ENCODE measurements at places on chromosomes 13 and 19.

- H3K36me3 ChIP-seq: peaks cover 71% of the 10 kb centered on the region
- no peak overlapping the region for H3K4me3 ChIP-seq
- no peaks in the 10 kb centered on the region for H3K27me3 ChIP-seq
- DNase-seq: no peak
- peak overlapping the region; percentile 76 for H3K27ac ChIP-seq
- peaks cover 16% of the 10 kb centered on the region for H3K4me1 ChIP-seq
These were observed 11.5 kb downstream of the CFD start for GRCh38 chr19:870963-871401.

DNA sequence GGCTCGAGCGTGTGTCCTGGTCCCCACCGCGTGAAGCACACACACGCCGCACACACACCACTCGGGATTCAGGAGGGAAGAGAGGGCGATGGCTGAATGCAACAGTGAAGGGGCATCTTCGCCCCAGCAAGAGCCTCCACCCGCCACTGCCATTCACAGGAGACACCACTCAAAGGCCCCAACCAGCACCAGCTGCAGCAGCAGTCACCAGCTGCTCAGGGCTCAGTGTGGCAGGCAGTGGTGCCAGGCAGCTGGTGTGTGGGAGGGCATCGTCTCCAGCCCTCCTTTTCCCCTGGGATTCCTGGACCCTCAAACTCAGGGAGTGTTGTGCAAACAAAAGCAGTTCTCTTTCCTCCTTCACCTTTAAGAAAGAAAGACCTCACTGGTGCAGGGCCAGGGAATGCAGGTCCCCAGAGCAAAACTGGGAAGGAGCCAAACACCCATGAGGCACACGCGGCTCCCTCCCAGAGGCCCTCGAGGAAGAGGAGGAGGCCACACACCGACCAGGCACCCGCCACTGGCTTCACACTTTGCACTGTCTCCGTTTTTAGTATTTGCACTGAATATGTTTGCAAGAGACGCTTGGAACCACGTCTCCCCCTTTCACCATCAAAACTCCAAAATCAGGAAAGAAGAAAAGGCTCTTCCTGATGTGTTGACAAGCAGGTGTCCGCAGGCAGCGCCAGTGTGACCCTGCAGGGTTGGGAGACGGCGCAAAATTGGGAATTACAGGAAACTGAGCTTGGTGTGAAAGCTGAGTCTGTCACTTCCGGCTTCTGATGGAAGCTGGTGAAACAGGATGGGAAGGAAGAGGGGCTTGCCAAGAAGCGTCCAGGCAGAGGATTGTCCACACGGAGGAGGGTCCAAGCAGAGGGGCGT lies 26.4 kb upstream of the F7 start:
- H3K36me3 ChIP-seq: peaks cover 93% of the 10 kb centered on the region
- no peak overlapping the region for H3K4me3 ChIP-seq
- DNase-seq: no peak
- H3K27ac ChIP-seq: no peak overlapping the region
- no peaks in the 10 kb centered on the region for H3K27me3 ChIP-seq

GRCh38 chr19:7799640-7800355 lies 30.2 kb upstream of the EVI5L start:
- no peaks in the 10 kb centered on the region for H3K36me3 ChIP-seq
- DNase-seq: no peak
- H3K4me1 ChIP-seq: no peaks in the 10 kb centered on the region
- peak overlapping the region; percentile 26 for H3K4me3 ChIP-seq
- H3K27me3 ChIP-seq: peaks cover 8% of the 10 kb centered on the region

DNA sequence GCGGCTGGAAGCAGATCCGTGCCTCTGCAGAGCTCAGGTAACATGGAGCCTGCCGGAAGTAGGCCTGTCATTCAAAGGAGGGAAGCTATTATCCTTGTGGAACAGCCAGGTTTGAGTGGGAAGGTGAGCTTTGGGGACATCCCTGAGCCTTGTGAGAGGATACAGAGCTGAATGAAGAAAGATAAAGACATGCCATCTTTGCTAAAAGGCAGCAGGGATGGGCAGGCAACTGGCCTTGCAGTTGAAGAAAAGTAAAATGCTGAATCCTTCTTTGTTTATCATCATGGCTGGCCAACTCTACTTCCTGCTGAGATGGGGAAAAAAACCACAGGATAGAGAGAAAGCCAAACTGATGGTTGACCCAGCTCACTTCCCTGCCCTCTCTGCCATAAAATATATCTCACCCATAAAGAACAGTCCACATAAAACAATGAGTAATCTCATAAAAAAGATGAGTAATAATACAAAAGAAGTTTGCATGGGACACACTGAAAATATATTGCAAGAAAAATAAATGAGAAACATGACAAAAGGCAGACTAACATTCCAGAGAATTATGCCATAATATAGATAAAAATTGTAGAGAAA lies 226.3 kb downstream of the DLEU7 start:
- H3K27me3 ChIP-seq: no peaks in the 10 kb centered on the region
- H3K36me3 ChIP-seq: no peaks in the 10 kb centered on the region
- no peak overlapping the region for H3K27ac ChIP-seq
- no peak for DNase-seq
- H3K4me3 ChIP-seq: no peak overlapping the region

DNA sequence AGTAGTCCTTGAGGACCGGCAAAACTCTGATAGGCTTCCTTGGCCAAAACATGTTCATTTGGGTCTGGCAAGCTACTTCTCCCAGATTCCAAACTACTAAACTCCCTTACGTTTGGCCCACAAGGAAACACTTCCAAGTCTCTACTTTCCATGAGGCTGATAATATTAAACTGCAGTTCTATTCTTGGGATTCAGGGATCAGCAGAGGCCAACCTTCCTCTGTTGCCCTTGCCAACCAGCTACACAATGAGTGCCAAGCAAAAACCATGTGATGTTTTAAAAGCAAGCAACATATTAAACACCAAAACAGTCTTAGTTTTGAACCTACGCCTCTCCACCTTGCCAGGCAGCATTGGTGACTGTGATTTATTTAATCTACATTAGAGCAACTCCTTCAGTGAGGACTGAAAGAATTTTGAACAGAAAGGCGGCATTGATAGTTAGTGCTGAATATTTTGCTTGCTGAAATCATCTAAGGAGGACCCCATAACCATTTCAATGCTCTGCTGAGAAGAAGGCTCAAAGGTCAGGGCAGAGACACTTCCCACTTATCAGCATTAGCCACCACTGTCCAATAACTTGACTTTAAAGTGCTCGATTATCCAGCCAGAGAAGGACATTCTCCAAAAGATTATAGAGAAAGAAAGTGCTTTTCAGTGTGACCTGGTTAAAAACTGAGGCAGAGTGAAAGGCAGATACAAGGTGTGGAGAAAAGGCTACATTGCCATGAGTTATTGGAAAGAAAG lies 287.1 kb downstream of the TBC1D4 start:
- H3K4me3 ChIP-seq: no peak overlapping the region
- H3K4me1 ChIP-seq: peaks cover 27% of the 10 kb centered on the region
- H3K27me3 ChIP-seq: no peaks in the 10 kb centered on the region
- no peak for DNase-seq
- H3K27ac ChIP-seq: peak overlapping the region; percentile 25

- H3K27me3 ChIP-seq: no peaks in the 10 kb centered on the region
- H3K27ac ChIP-seq: no peak overlapping the region
- no peak overlapping the region for H3K4me3 ChIP-seq
- H3K4me1 ChIP-seq: peaks cover 30% of the 10 kb centered on the region
These were observed 101.2 kb downstream of the TNFRSF19 start for GRCh38 chr13:23671377-23671776.

GRCh38 chr19:42552086-42553065 lies 24.1 kb upstream of the CEACAM1 start:
- H3K27ac ChIP-seq: no peak overlapping the region
- H3K27me3 ChIP-seq: no peaks in the 10 kb centered on the region
- DNase-seq: no peak
- H3K36me3 ChIP-seq: no peaks in the 10 kb centered on the region
- no peak overlapping the region for H3K4me3 ChIP-seq

GRCh38 chr13:94362411-94362909 lies 117.0 kb downstream of the DCT start:
- H3K4me1 ChIP-seq: no peaks in the 10 kb centered on the region
- peak; percentile 89 for DNase-seq
- no peaks in the 10 kb centered on the region for H3K27me3 ChIP-seq

- no peaks in the 10 kb centered on the region for H3K4me1 ChIP-seq
- no peaks in the 10 kb centered on the region for H3K27me3 ChIP-seq
- H3K27ac ChIP-seq: no peak overlapping the region
- DNase-seq: no peak
These were observed 370.7 kb downstream of the HS6ST3 start for GRCh38 chr13:96460609-96461008.

GRCh38 chr13:81223778-81224177 lies 882.9 kb upstream of the SPRY2 start:
- no peaks in the 10 kb centered on the region for H3K36me3 ChIP-seq
- no peaks in the 10 kb centered on the region for H3K4me1 ChIP-seq
- no peaks in the 10 kb centered on the region for H3K27me3 ChIP-seq
- no peak overlapping the region for H3K27ac ChIP-seq

GRCh38 chr19:38665950-38666662 lies 18.7 kb downstream of the ACTN4 start:
- H3K4me1 ChIP-seq: peaks cover 100% of the 10 kb centered on the region
- peak overlapping the region; percentile 92 for H3K27ac ChIP-seq
- no peak for DNase-seq
- no peaks in the 10 kb centered on the region for H3K36me3 ChIP-seq
- H3K27me3 ChIP-seq: no peaks in the 10 kb centered on the region

GRCh38 chr13:113207460-113207859 lies 1.0 kb downstream of the PCID2 start:
- peak overlapping the region; percentile 100 for H3K27ac ChIP-seq
- peaks cover 43% of the 10 kb centered on the region for H3K4me1 ChIP-seq
- DNase-seq: no peak

DNA sequence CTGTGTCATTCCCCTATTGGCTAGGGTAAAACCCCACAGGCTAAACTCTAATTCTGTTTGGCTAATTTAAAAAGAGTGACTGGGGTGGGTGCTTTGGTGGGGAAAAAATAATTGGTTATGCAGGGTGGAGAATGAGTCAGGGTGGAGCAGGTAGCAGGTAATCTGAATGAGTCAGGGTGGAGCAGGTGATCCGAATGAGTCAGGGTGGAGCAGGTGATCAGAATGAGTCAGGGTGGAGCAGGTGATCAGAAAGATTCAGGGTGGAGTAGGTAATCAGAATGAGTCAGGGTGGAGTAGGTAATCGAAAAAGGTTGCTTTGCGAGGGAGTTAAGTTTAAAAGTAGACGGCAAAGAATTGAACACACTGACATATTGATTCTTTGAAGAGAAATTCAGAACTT lies 1218.8 kb upstream of the ATXN8OS start:
- no peaks in the 10 kb centered on the region for H3K36me3 ChIP-seq
- DNase-seq: no peak
- H3K27me3 ChIP-seq: no peaks in the 10 kb centered on the region
- H3K4me3 ChIP-seq: no peak overlapping the region
- H3K4me1 ChIP-seq: no peaks in the 10 kb centered on the region

GRCh38 chr19:976476-976875 lies 7.7 kb upstream of the WDR18 start:
- peaks cover 16% of the 10 kb centered on the region for H3K27me3 ChIP-seq
- peaks cover 14% of the 10 kb centered on the region for H3K36me3 ChIP-seq
- no peak overlapping the region for H3K4me3 ChIP-seq
- H3K27ac ChIP-seq: no peak overlapping the region
- no peak for DNase-seq

- H3K27ac ChIP-seq: peak overlapping the region; percentile 53
- peaks cover 77% of the 10 kb centered on the region for H3K36me3 ChIP-seq
- H3K27me3 ChIP-seq: no peaks in the 10 kb centered on the region
- peaks cover 80% of the 10 kb centered on the region for H3K4me1 ChIP-seq
- peak overlapping the region; percentile 32 for H3K4me3 ChIP-seq
These were observed 14.3 kb downstream of the ZBTB7A start for GRCh38 chr19:4052114-4052992.

GRCh38 chr19:23777216-23777615 lies 18.5 kb upstream of the ZNF681 start:
- no peaks in the 10 kb centered on the region for H3K27me3 ChIP-seq
- no peak overlapping the region for H3K4me3 ChIP-seq
- no peak overlapping the region for H3K27ac ChIP-seq
- DNase-seq: peak; percentile 10
- no peaks in the 10 kb centered on the region for H3K36me3 ChIP-seq

- H3K36me3 ChIP-seq: no peaks in the 10 kb centered on the region
- no peak for DNase-seq
- peaks cover 6% of the 10 kb centered on the region for H3K4me1 ChIP-seq
- H3K27me3 ChIP-seq: peaks cover 32% of the 10 kb centered on the region
- peak overlapping the region; percentile 48 for H3K4me3 ChIP-seq
These were observed 75.9 kb downstream of the ZIC5 start for GRCh38 chr13:99895444-99896368.

DNA sequence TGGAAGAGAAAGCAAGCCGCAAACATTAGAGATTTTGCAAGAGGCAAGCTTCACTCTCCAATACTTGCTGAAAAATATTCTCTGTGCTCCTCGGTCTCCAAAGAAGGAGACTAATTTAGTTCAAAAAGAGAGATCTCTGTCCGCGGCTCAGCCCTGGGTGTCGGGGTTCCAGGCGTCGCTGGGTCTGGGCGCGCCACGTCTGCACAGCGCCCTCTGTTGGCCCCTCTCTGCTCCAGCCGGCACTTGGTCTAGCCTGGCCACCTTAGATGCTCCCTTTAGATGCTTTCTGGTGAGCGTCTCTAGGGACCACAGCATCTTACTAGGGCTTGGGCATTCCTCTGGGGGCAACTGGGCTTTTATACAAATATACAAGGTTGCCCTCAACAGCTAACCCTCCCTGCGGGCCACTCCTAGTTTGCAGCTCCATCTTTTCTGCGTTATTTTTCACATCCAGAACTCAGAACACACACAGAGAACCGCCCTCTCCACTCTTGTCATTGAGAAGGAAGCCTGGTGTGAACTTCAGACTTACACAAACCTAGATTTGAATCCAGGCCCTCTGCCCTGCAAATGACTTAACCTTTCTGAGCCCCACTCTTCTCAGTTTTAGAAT lies 78.3 kb downstream of the CYSLTR2 start:
- H3K27ac ChIP-seq: no peak overlapping the region
- no peaks in the 10 kb centered on the region for H3K27me3 ChIP-seq
- H3K4me1 ChIP-seq: no peaks in the 10 kb centered on the region
- no peak overlapping the region for H3K4me3 ChIP-seq

GRCh38 chr13:31629085-31629780 lies 110.1 kb upstream of the RXFP2 start:
- H3K27ac ChIP-seq: no peak overlapping the region
- no peaks in the 10 kb centered on the region for H3K36me3 ChIP-seq
- no peak overlapping the region for H3K4me3 ChIP-seq
- no peaks in the 10 kb centered on the region for H3K4me1 ChIP-seq

- peaks cover 14% of the 10 kb centered on the region for H3K36me3 ChIP-seq
- no peaks in the 10 kb centered on the region for H3K4me1 ChIP-seq
- no peak overlapping the region for H3K4me3 ChIP-seq
- no peaks in the 10 kb centered on the region for H3K27me3 ChIP-seq
These were observed 50.9 kb downstream of the AKAP11 start for GRCh38 chr13:42322806-42323205.

- H3K4me3 ChIP-seq: no peak overlapping the region
- H3K27me3 ChIP-seq: no peaks in the 10 kb centered on the region
- H3K36me3 ChIP-seq: no peaks in the 10 kb centered on the region
- peaks cover 40% of the 10 kb centered on the region for H3K4me1 ChIP-seq
These were observed 31.6 kb upstream of the C1QTNF9 start for GRCh38 chr13:24277761-24278160.

- peaks cover 81% of the 10 kb centered on the region for H3K4me1 ChIP-seq
- DNase-seq: no peak
- H3K27ac ChIP-seq: no peak overlapping the region
- no peaks in the 10 kb centered on the region for H3K36me3 ChIP-seq
- no peaks in the 10 kb centered on the region for H3K27me3 ChIP-seq
These were observed 27.7 kb downstream of the STK24 start for GRCh38 chr13:98549006-98549727.

Measured in esophagus muscularis mucosa (tissue), 4 donors.